Lung (tissue), 17 donors: ENCODE measurements at places on chromosomes 16 and 17. TPM values are rescaled to one million over a fixed set of nuclear protein-coding genes. Genes with fewer than 3 reads are reported as not detected.

The PYY gene
- polyA plus RNA-seq, result not detected

DNA sequence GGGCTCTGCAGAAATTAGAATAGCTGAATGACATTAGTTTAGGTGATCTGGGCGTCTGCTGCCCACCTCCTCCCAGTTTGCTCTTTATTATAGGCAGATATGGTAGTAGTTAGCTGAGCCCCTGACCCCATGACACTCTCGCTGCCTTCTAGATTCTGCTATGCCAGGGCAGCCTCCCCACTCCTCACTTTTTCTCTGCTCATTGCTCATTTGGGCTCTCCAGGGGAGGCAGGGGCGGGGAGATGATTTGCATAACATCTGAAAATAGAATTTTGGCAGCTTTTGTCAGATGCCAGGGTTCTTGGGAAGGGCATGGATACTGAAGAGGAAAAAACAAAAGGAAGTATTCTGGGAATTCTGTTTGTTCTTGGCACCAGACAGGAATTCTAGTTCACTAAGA lies 78.0 kb upstream of the GAS7 start:
- no peaks in the 10 kb centered on the region for H3K36me3 ChIP-seq
- DNase-seq, result no peak
- H3K27ac ChIP-seq, result no peak overlapping the region

- DNase-seq, result no peak
- no peaks in the 10 kb centered on the region for H3K4me1 ChIP-seq
- no peaks in the 10 kb centered on the region for H3K36me3 ChIP-seq
- no peak overlapping the region for H3K27ac ChIP-seq
Observed at GRCh38 chr16:27366687-27367460, 35.1 kb upstream of the IL21R start.

The GLIS2 gene
- 14.8 TPM for polyA plus RNA-seq

DNA sequence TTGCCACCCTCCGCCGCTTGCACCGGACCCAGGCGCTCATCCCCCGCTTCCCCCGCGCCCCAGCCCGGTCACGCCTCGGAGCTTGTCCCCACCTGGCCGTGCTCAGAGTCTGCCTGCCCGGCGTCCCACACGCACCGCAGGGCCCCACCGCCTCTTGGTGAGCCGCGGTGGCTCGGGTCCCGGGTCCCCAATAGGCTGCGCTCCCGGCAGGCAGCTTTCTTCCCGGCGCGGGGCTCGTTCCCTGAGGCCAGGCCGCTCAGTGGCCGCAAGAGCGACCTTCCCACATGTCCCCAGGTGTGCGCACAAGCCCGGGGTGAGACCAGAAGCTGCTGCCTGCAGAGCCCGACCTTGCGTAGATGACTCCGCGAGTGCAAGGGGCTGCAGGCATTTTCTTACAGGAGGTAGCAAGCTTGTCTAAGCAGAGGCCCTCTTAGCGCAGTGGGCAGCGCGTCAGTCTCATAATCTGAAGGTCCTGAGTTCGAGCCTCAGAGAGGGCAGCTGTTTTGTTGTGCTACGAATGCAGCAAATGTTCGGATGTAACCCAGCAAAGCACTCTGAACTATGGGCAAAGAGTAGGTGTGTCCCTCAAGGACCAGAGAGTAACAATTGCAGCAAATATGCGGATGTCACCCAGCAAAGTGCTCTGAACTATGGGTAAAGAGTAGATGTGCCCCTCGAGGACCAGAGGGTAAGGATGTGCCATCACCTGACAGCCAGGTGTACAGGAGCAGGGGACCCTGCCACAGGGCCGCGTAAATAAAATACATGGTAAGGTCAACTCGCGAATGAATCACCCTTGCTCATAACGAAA lies 15.6 kb downstream of the TLE7 start:
- H3K27ac ChIP-seq, result no peak overlapping the region
- peaks cover 30% of the 10 kb centered on the region for H3K27me3 ChIP-seq
- H3K4me3 ChIP-seq, result no peak overlapping the region
- peak; percentile 44 for DNase-seq
- no peaks in the 10 kb centered on the region for H3K36me3 ChIP-seq

GRCh38 chr16:89898201-89898967 lies 20.3 kb upstream of the MC1R start:
- H3K36me3 ChIP-seq, result peaks cover 69% of the 10 kb centered on the region
- no peak overlapping the region for H3K27ac ChIP-seq
- DNase-seq, result no peak
- H3K4me1 ChIP-seq, result no peaks in the 10 kb centered on the region

The MMP15 gene
- 19.5 TPM for polyA plus RNA-seq

DNA sequence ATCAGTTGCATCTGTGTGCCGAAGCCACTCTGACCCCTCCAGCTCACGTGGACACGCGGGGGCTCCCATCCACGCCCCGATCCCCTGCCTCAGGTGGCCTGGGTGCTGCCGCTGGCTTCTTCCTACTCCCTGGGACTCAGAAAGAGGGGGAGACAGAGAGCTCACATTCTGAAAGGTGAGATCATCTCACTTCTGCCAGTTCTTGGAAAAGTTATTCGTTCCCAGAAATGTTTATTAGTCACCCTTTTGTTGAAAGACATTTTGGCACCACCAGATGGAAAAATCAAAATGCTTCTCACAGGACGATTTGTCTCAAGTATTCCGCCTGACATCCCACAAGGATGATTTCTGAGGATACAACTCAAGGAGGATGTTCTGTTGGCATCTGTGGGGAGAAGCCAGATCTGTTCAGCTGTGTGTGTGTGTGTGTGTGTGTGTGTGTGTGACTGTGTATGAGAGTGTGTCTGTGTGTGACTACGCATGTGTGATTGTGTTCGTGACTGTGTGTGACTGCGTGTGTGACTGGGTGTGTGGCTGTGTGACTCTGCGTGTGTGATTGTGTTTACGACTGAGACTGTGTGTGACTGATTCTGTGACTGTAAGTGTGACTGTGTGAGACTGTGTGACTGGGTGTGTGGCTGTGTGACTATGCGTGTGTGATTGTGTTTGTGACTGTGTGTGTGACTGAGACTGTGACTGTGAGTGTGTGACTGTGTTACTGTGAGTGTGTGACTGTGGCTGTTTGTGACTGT lies 207.3 kb downstream of the NTN1 start:
- H3K4me3 ChIP-seq, result no peak overlapping the region
- no peak overlapping the region for H3K27ac ChIP-seq
- no peak for DNase-seq
- H3K36me3 ChIP-seq, result peaks cover 6% of the 10 kb centered on the region
- H3K27me3 ChIP-seq, result no peaks in the 10 kb centered on the region

DNA sequence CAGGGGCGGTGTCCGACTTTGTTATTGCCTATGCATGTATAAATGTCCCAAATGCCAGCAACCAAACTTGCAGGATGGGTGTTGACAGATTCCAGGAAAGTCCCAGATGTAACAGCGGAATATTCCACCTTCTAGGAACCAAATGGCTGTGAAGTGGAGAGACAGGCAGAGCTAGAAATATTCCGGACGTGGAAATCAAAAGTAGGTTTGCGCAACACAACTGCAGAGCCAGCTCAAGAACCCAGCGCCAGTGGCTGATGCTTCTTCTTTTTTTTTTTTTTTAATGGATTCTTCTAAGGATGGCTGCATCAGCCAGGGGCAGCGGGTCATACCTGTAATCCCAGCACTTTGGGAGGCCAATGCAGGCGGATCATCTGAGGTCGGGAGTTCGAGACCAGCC lies 601.7 kb downstream of the MAF start:
- H3K4me3 ChIP-seq, result no peak overlapping the region
- no peak overlapping the region for H3K27ac ChIP-seq
- H3K27me3 ChIP-seq, result no peaks in the 10 kb centered on the region
- DNase-seq, result no peak
- no peaks in the 10 kb centered on the region for H3K4me1 ChIP-seq

GRCh38 chr16:64133366-64133765 lies 988.5 kb downstream of the CDH11 start:
- H3K27ac ChIP-seq, result no peak overlapping the region
- no peaks in the 10 kb centered on the region for H3K4me1 ChIP-seq
- no peaks in the 10 kb centered on the region for H3K36me3 ChIP-seq

DNA sequence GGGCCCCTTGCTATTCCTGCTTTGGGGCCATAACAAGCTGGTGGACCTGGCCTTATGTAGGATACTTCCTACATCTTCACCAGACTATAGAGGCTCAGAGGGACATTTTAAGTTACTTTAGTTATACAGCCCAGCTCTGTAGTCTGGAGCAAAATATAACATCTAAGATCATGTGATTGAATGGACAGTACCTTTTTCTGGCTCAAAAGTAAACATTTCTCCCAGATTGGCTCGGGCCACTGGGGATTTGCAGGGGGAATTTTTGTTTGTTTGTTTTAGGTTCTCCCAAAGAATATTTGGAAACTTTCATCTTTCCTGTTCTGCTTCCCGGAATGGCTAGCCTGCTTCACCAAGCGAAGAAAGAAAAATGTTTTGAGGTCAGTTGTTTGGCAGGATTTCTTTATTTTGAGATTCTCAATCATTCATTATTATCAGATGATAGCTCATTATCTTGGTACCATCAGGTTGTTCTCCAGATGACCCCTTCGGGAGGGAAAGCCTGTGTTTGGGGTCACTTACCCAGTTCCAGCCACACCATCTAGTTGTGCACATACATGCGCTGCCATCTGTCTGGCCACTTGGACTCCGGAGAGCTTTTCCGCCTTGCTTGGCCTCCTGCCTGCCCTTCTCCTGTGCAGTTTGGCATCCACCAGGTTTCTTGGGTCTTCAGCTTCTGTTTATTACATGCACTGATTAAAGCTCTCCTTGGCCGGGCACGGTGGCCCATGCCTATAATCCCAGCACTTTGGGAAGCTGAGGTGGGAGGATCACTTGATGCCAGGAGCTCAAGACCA lies 17.2 kb downstream of the IQCK start:
- peak overlapping the region; percentile 26 for H3K27ac ChIP-seq
- no peaks in the 10 kb centered on the region for H3K27me3 ChIP-seq
- no peak overlapping the region for H3K4me3 ChIP-seq
- DNase-seq, result no peak
- peaks cover 2% of the 10 kb centered on the region for H3K36me3 ChIP-seq
- H3K4me1 ChIP-seq, result peaks cover 7% of the 10 kb centered on the region

The KRT27 gene
- polyA plus RNA-seq, result 1.5 TPM

The TEKT5 gene
- polyA plus RNA-seq, result 0.13 TPM

The CRYM gene
- polyA plus RNA-seq, result 5.4 TPM

The ANKRD40 gene
- polyA plus RNA-seq, result 15.7 TPM

GRCh38 chr16:85274924-85275323 lies 162.7 kb upstream of the CIBAR2 start:
- H3K27me3 ChIP-seq, result no peaks in the 10 kb centered on the region
- H3K36me3 ChIP-seq, result no peaks in the 10 kb centered on the region
- H3K27ac ChIP-seq, result no peak overlapping the region

The PRM3 gene
- not detected for polyA plus RNA-seq

- no peak for DNase-seq
- no peaks in the 10 kb centered on the region for H3K4me1 ChIP-seq
- H3K4me3 ChIP-seq, result no peak overlapping the region
- H3K27me3 ChIP-seq, result no peaks in the 10 kb centered on the region
- H3K27ac ChIP-seq, result no peak overlapping the region
Observed at GRCh38 chr16:22109258-22109898, 17.0 kb downstream of the VWA3A start.

The SLC2A4 gene
- polyA plus RNA-seq, result 1.3 TPM

DNA sequence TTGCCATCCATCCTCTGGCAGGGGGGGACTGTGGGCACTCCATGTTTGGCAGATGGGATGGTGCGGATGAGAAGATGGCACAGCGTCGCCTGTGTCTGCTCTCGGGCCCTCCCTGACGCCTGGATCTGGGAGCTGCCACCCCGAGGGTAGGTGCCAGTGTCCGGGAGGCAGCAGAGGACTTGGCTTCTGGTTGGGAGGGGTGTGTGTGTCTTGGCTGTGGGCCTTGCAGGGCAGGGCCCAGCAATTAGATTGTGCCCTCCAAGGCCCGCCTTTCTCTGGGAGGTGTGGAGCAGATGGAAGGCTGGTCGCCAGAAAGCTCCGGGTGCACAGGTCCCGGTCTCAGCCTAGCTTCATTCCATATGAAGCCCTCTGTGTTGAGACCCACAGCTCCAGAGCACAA lies 1.4 kb downstream of the RAP1GAP2 start:
- no peak overlapping the region for H3K27ac ChIP-seq
- H3K4me3 ChIP-seq, result no peak overlapping the region
- no peaks in the 10 kb centered on the region for H3K27me3 ChIP-seq
- no peaks in the 10 kb centered on the region for H3K36me3 ChIP-seq
